ENCODE measurements at places on chromosomes 12 and 14.

DNA sequence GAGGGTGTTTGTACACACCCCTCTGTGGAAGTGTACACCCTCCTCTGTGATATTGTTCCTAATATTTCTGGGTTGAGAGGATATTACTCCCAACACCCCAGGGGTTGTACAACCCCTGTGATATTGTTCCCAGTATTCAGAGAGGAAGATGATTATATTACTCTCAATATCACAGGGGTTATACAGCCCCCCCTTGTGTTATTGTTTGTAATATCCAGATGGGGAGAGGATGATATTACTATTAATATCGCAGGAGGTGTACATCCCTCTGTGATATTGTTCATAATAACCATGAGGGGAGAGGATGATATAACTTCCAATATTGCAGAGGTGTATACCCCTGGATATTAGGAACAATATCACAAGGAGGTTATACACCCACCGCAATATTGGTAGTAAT, 566.1 kb upstream of the MIS18BP1 start:
- DNase-seq, result no peak

- no peak for DNase-seq
Measured at GRCh38 chr12:51871918-51872688, 15.8 kb upstream of the ANKRD33 start.

DNA sequence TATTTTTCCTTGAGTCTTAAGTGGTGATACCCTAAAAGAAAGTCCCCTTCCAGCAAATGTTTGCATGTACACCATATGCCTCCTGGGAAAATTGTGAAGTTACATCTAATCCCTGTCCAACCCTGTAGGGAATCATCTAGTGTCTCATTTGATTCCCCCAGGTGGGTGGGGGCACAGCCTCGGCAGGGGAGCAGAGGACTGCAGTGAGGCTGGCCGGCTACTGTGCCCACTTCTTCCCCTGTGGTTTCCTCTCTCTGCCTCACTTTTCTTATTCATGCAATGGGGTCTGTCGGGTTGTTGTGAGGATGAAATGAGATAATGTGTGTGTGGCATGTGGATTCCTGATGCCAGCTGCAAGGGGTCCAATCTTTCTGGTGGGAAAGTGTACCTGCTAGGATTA, 6.0 kb downstream of the PAPLN start:
- no peak for DNase-seq

GRCh38 chr12:99553461-99553860, 94.1 kb upstream of the GARIN6 start:
- no peak for DNase-seq

DNA sequence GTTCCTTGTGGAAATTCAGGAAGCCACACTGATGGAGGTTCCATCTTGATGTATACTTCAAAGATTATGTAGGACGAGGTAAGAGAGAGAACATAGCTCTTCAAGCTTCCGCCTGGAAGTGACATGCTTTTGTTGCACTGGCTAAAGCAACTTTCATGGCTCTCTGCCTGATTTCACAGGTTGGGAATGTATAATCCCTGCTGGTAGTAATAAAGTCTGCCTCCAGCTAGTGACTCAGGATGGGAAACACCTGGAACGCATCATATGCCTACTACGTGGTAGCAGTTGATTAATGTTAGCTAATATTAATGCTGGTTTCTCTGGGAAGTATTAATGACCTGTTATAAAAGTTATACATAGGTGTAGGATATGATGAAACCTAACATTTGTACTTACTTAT, 71.1 kb downstream of the PELI2 start:
- no peak for DNase-seq

DNA sequence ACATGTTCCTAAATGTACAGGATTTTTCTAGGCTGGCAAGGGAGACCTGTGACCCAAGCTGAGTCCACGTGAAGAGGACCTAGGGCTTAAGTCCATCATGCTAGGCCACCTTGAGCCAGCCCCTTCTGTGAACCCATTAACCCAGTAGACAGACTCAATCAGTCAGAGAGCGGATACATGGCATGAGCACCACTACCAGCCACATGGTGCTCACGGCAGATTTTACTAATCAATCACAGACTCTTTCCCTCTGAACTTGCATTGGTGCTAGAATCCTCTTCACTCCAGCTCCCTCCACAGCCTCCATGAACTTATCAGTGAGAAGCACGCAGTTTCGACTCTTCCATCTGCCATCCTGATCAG, 9.0 kb downstream of the PHETA1 start:
- DNase-seq, result no peak

DNA sequence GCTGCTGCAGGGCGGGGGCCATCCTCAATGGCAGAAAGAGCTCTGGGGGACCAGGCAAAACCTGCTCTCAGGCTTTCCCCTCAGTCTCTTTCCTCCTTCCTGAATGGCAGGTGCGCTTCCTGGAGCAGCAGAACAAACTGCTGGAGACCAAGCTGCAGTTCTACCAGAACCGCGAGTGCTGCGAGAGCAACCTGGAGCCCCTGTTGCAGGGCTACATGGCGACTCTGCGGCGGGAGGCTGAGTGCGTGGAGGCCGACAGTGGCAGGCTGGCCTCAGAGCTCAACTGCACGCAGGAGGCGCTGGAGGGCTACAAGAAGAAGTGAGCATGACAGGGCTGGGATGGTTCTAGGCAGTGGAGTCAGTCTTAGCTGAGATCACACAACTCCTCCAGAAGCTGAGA, 22.9 kb upstream of the KRT83 start:
- no peak for DNase-seq

GRCh38 chr12:50110762-50111351, 1.2 kb upstream of the COX14 start:
- no peak for DNase-seq

GRCh38 chr14:90604356-90604755, 207.5 kb downstream of the CALM1 start:
- no peak for DNase-seq

GRCh38 chr14:58292187-58292586, 6.2 kb upstream of the ARID4A start:
- DNase-seq, result no peak

GRCh38 chr14:105999361-106000028, 473.1 kb downstream of the TMEM121 start:
- peak; percentile 1 for DNase-seq

DNA sequence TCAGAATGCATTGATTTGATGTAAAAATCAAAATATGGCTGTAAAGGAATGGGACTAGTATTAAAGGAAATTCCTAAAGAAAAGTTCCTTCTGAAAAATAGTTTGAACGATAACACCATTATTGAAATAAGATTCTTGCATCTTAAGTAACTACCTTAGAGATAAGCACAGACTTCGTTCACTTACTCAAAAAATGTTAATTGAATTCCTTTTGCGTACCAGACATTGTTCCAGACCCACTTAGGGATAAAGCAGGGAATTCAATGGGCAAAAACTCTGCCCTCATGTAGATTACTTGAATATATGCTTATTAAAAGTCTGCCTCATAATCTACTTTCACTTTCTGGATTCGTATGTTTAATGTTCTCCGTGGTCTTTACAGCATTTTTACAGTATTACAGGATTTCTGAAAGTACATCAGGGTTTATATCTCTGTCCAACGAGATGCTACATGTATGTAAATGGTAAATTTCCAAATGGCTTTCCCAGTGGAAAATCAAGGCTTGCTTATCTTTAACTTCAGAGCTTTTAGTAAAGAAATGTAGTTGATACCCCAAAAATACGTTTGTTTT, 213.7 kb downstream of the GXYLT1 start:
- DNase-seq, result no peak

GRCh38 chr12:84858796-84859195, 53.8 kb downstream of the SLC6A15 start:
- DNase-seq, result no peak

DNA sequence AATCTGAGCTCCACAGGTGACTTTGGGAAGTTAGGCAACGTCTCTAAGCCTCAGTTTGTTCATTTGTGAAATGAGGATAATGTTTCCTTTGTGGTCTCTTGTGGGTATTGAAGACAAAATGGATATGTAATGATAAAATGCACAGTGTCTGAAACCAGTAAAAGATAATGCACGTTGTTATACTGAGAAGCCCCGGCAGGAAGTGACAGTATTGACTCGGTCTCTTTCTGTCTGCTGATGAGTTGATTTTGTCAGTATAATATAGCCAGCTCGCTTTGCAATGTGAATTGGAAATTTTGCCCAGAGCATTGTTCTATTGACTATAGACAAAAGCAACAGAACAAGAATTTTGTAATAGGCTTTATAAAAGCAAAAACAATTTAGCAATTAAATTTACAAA, 49.2 kb upstream of the SLC38A1 start:
- DNase-seq, result no peak

- DNase-seq, result no peak
Measured at GRCh38 chr12:130357241-130357640, 19.6 kb downstream of the PIWIL1 start.

- peak; percentile 71 for DNase-seq
Measured at GRCh38 chr14:97625477-97625876, 828.3 kb downstream of the VRK1 start.

DNA sequence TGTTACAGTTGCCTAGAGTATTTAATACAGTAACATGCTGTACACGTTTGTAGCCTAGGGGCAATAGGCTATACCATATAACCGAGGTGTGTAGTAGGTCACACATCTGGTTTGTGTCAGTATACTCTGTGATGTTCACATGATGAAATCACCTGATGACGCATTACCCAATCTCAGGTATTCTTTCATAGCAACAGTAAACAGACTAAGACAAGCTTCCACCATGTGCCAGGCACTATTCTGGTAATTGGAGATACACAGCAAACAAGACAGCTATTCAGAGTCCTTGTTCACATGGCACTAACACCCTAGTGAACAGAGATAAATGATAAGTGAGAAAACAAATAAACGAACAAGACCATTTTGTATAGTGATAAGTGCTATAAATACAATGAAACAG, 3.8 kb upstream of the PDE3A start:
- no peak for DNase-seq

GRCh38 chr12:113359133-113359938, 949 bp downstream of the PLBD2 start:
- DNase-seq, result no peak

- no peak for DNase-seq
Measured at GRCh38 chr12:125492354-125493270, 427.4 kb downstream of the AACS start.

DNA sequence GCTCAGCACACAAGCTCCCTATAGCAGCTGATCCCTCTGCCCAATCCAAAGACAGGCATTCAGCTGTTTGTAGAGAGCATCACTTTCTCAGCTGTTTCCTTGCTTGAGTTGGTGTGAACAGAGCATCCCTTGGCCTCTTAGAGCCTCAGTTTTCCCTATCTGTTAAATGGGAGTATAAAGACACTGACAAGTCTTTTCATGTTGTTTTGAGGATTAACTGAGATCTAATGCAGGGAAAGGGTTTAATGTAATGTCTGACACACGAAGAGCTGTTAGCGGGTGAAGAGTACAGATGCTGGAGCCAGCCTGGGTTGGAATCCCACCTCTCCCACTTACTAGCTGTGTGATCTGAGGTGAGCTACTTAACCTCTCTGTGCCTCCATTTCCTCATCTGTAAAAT, 149.5 kb downstream of the PHETA1 start:
- DNase-seq, result no peak

GRCh38 chr12:53230108-53230845, 1.7 kb downstream of the RARG start:
- no peak for DNase-seq

DNA sequence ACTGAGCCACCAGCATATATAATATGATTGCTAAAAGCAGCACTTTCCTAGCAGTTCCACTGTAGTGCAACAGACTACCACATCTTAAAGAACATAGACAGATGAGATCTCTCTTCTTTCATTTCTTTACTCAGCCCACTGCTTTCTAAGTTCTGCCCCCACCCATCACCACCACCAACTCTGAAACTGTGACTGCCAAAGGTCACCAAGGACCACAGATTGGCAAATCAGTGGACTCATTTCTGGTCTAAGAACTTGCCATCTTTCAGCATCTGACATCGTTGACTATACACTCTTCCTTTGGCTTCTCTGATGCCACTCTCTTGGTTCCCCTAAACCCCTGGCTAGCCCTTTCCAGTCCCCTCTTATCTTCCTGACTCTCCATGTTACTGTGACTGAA, 38.4 kb downstream of the IFNG start:
- DNase-seq, result no peak

GRCh38 chr14:24818058-24818822, 184.2 kb upstream of the GZMB start:
- no peak for DNase-seq

DNA sequence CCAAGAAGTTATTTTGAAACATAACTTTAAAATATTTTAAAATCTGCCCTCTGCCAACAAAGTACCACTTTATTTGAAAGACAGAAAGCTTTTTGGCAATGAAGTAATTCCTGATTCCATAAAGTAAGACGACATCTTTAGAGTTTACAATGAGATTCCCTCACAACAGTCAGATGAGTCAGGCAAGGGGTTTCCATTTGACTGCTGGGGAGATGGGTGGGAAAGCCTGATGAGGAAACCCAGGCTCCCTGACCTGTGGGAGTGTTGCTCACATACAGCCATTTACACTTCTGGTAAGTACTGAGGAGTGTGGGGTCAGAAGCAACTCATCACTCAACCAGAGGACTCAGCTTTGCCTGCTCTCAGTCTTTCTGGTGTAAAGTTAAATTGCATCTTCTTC, 10.2 kb downstream of the KITLG start:
- DNase-seq, result no peak

GRCh38 chr12:114440270-114441038, 34.5 kb upstream of the TBX5 start:
- DNase-seq, result no peak

DNA sequence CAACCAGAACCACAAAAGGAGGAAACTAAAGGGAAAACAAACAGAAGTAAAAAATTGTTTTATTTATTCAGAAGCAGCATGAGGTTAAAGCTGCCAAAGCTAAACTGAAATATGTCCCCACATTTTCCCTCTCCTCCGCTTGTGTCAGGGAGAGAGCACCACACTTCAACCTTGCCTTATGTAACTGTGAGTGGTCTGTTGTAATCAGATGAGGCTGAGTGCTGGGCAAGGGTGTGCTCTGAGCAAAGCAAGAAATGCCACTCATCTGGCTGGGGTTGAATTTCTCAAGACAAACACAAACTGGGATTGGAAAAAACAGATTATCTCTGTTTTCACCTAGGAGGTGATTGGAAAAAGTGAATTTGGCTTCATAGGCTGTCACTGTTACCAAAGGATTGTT, 12.2 kb downstream of the CAPZA3 start:
- DNase-seq, result no peak

GRCh38 chr14:33728010-33728498, 222.8 kb downstream of the EGLN3 start:
- DNase-seq, result no peak

GRCh38 chr12:22042976-22043669, 2.9 kb upstream of the CMAS start:
- no peak for DNase-seq

GRCh38 chr12:41055875-41056577, 132.1 kb upstream of the PDZRN4 start:
- no peak for DNase-seq

GRCh38 chr12:18580291-18580690, 157.5 kb downstream of the PLCZ1 start:
- no peak for DNase-seq

DNA sequence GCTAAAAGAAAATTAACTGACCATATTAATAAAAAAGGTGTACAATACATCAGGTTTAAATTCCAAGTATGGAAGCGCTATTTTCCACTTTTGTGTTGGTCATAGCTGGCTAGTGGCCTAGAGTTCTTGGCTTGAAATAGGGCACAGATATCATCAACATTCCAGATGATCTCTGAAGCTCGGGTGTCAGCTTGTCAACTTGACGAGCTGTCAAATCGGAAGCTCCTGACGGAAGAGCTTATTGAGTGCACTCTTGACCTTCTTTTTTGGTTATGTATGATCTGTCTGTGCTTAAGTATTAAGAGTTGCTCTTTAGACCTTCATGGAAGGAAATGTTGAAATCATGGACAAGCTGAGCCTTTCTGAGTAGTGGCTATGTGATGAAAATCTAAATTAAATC, 177.9 kb downstream of the APAF1 start:
- no peak for DNase-seq

Data from NCI-H1105 (cell line).